ENCODE measurements at places on chromosomes 3 and 15. TPM values are rescaled to one million over a fixed set of nuclear protein-coding genes. Genes with fewer than 3 reads are reported as not detected.
A peak's percentile ranks its signal among the peaks of the same experiment; 100 is the strongest.

Gene AAGAB
- 34.3 TPM for total RNA-seq

Gene CMTM8
- 4.2 TPM for total RNA-seq

Gene FANCD2OS
- total RNA-seq, result not detected

Gene SLC30A4
- 1.9 TPM for total RNA-seq

Gene ANKUB1
- not detected for total RNA-seq

Gene WDR73
- 22.0 TPM for total RNA-seq

Gene MEGF11
- total RNA-seq, result not detected

DNA sequence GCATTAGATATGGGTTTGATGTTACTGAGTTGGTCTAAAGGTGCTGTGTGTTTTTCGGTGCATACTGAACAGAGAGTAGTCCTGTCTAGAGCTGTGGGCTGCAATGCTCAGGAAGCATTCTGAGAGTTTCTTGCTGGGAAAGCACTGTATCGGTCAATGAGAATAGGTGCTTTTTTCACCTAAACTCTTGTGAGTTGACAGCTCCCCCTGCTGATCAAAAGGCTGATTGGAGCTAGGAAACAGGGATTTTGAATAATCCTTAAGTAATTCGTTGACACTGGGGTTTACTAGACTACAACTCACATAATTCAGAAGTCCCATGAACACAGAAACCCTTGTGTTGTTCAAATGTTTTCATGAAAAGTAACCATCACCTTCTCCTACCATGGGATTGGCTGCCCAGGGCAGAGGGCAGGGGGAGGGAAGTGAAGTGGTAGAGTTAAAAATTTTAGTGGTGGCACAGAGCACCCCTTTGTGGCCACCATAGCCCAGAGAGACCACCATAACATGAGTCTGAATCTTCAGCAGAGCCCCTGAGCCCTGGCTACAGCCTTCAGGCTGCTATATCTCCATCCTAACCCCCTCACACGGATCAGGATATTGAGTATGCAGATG, 13.0 kb upstream of the MANF start:
- peaks cover 8% of the 10 kb centered on the region for H3K4me1 ChIP-seq
- no peak overlapping the region for H3K27ac ChIP-seq
- H3K27me3 ChIP-seq, result no peaks in the 10 kb centered on the region
- H3K4me3 ChIP-seq, result no peak overlapping the region

- no peaks in the 10 kb centered on the region for H3K4me1 ChIP-seq
- DNase-seq, result no peak
- H3K36me3 ChIP-seq, result no peaks in the 10 kb centered on the region
- H3K27ac ChIP-seq, result no peak overlapping the region
- no peak overlapping the region for H3K4me3 ChIP-seq
- H3K27me3 ChIP-seq, result no peaks in the 10 kb centered on the region
Observed at GRCh38 chr3:9308298-9308990, 54.4 kb upstream of the THUMPD3 start.

- no peak overlapping the region for H3K27ac ChIP-seq
- no peaks in the 10 kb centered on the region for H3K36me3 ChIP-seq
- no peak overlapping the region for H3K4me3 ChIP-seq
- no peak for DNase-seq
Observed at GRCh38 chr3:148081926-148082325, 615.8 kb upstream of the AGTR1 start.

DNA sequence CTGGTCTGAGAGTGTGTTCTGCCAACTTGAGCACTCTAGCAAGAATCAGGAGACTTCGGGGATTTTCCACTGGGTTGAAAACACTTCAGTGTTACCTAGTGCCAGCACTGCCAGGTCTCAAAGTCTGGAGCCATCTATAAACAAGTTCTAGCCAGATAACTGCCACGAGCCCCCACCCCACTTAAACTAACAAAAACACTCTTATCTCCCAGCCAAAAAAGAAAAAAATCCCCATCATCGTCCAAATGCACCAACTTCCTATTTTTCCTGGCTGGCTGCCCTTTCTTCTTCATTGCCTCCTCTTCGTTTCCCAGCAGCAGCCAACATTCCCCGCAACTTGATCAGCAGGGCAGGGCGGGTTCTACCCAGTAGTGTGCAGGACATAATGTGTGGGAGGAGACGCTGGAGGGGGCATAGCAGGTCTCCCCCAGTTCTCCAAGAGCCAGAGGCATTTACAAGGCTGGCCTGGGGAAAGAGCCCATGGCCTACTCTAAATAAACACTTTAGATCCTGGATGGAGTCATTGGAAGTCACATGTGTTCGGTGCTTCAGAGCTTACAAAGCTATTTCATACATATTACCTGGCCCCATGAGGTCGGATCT, 29.5 kb downstream of the C2CD4B start:
- H3K4me3 ChIP-seq, result no peak overlapping the region
- DNase-seq, result no peak
- H3K4me1 ChIP-seq, result no peaks in the 10 kb centered on the region
- H3K27ac ChIP-seq, result no peak overlapping the region

- no peak overlapping the region for H3K4me3 ChIP-seq
- H3K36me3 ChIP-seq, result peaks cover 100% of the 10 kb centered on the region
- H3K27me3 ChIP-seq, result no peaks in the 10 kb centered on the region
- peaks cover 5% of the 10 kb centered on the region for H3K4me1 ChIP-seq
Observed at GRCh38 chr3:14481646-14482036, 58.5 kb downstream of the GRIP2 start.

- H3K27ac ChIP-seq, result peak overlapping the region; percentile 91
Observed at GRCh38 chr15:98957655-98958054, 49.9 kb downstream of the PGPEP1L start.

DNA sequence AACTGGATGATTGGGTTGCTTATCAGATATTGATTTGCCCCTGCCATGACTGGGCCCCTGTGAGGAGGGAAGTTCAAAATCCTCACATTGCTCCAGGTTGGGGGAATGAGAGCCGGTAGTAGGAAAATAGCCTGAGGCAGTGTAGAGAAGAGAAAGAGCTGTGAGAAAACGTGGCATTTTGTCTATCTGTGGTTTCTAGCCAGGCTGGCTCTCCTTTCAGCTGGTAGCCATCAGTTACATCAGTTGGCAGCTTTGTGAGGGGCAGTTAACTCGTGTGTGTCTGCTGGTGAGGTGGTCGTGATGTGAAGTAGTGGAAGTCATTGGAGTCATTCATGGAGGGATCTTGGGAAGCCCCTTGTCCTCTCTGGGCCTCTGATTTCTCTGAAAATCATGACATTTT, 5.2 kb downstream of the ESYT3 start:
- no peak for DNase-seq
- peaks cover 4% of the 10 kb centered on the region for H3K4me1 ChIP-seq
- H3K4me3 ChIP-seq, result no peak overlapping the region
- H3K27ac ChIP-seq, result no peak overlapping the region

DNA sequence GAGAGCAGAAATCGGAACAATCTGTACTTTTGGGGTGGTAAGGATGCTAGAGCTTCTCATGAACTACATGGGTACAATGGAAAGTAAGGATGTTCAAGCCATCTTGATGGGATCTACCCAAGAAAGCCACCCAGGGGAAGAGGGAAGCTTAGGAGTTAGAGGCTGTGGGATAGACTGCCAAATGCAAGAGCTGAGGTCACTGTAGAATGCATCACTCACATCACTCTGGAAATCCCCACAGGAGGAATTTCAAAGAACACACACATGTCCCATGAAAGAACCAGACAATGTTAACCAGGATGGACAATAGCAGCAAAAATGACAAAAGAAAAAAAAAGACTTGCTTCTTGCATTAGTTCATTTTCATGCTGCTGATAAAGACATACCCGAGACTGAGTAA, 32.8 kb upstream of the UBE2E2 start:
- no peaks in the 10 kb centered on the region for H3K27me3 ChIP-seq
- H3K4me1 ChIP-seq, result peaks cover 7% of the 10 kb centered on the region
- no peak overlapping the region for H3K4me3 ChIP-seq
- H3K27ac ChIP-seq, result no peak overlapping the region
- DNase-seq, result no peak

DNA sequence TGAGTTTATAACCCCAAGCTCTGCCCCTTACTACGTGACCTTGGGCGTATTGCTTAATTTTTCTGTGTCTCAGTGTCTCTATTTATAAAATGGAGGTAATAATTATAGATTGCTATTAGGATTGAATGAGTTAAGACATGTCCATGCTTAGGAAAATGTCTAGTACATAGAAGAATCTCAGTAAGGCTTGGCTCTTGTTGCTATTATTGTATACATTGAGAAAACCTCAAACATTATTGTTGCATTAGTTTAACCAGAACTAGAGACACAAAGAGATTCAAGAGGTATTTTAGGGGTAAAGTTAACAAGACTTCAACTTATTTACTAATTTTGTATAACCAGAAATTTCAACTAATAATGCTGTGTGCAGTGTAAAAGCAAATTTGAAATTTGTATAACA, 66.7 kb downstream of the MEF2A start:
- H3K27me3 ChIP-seq, result no peaks in the 10 kb centered on the region
- no peaks in the 10 kb centered on the region for H3K36me3 ChIP-seq
- no peak overlapping the region for H3K4me3 ChIP-seq
- no peak for DNase-seq

DNA sequence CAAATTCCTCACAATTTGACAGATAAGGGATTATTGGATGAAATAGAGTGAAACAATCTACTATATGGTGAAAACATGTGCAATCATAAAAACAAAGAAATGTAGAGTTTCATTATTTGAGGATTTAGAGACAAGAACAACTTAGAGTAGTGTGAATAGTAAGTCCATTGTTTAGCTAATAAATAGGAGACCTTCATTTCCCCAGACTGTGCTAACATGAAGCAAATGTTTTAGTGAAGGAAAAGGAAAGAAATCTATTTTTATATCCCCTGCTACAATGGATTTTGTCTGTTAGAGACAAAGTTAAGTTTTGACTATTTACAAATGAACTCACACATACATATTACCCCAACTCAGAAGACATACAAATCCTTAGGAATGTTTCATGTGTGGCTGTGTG, 77.8 kb downstream of the EFL1 start:
- H3K27ac ChIP-seq, result peak overlapping the region; percentile 70
- H3K4me3 ChIP-seq, result no peak overlapping the region
- DNase-seq, result no peak
- H3K27me3 ChIP-seq, result no peaks in the 10 kb centered on the region
- H3K36me3 ChIP-seq, result no peaks in the 10 kb centered on the region

- H3K27ac ChIP-seq, result no peak overlapping the region
- H3K4me3 ChIP-seq, result no peak overlapping the region
- H3K36me3 ChIP-seq, result no peaks in the 10 kb centered on the region
- no peaks in the 10 kb centered on the region for H3K27me3 ChIP-seq
- DNase-seq, result no peak
- H3K4me1 ChIP-seq, result no peaks in the 10 kb centered on the region
Observed at GRCh38 chr3:50419595-50420370, 60.5 kb upstream of the TMEM115 start.

DNA sequence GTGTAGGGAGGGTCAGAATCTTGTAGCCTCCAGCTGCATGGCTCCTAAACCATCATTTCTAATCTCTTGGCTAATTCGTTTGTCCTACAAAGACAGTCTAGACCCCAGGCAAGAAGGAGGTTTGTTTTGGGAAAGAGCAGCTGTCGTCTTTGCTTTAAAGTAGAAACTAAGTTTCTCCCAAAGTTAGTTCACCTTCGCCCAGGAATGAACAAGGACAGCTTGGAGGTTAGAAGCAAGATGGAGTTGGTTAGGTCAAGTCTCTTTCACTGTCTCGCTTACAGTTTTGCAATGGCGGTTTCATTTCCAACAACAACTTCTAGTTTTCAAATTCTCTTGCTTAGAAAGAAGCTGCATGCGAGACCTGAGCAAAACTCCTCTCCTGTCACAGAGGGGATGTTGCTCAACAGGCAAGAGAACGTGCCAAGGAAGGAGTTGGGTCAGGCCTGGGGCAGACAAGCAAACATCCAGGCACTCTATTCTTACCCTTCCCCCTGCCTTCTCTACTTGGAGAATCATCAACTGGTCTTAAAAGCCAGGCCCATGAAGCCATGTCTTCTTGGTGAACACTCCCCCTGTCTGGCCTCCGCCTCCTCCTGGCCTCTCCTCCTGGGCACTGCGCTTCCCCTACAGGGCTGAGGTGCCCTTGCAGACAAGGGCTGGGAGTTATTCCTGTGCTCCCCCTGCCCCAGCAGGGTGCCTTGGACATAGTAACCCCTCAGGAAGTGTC, 57.6 kb downstream of the TMEM44 start:
- peak; percentile 54 for DNase-seq
- peaks cover 19% of the 10 kb centered on the region for H3K4me1 ChIP-seq
- no peak overlapping the region for H3K27ac ChIP-seq
- no peaks in the 10 kb centered on the region for H3K36me3 ChIP-seq

GRCh38 chr3:129027544-129027880, 26.4 kb downstream of the EFCC1 start:
- no peak overlapping the region for H3K27ac ChIP-seq
- peak overlapping the region; percentile 68 for H3K4me3 ChIP-seq
- no peaks in the 10 kb centered on the region for H3K36me3 ChIP-seq
- H3K4me1 ChIP-seq, result peaks cover 7% of the 10 kb centered on the region
- H3K27me3 ChIP-seq, result no peaks in the 10 kb centered on the region

DNA sequence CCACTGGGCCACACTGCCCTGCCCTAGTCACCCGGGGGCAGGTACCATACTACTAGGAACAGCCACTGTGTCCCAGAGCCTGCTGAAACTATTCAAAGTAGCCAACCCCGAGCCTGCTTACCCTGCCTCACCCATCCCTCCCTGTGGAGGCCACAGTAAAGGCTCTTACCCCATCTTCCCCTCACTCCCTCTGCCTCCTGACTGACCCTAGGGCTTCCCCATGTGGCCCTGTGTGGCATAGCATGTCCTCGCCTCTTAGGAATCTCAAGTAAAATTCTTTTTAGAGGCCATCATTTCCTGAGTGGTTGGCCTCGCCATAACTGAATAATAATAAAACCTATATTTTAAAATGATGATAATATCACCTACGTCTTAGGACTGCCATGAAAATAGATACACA, 112.2 kb upstream of the SLC6A11 start:
- no peak for DNase-seq
- H3K27ac ChIP-seq, result no peak overlapping the region
- no peaks in the 10 kb centered on the region for H3K36me3 ChIP-seq
- no peak overlapping the region for H3K4me3 ChIP-seq
- H3K27me3 ChIP-seq, result peaks cover 57% of the 10 kb centered on the region

Measured in psoas muscle (tissue), 8 donors.